Naive thymus-derived CD8-positive, alpha-beta T cell (primary cell): ENCODE measurements at places on chromosomes 3 and 15. TPM values are rescaled to one million over a fixed set of nuclear protein-coding genes. Genes with fewer than 3 reads are reported as not detected.
A peak's percentile ranks its signal among the peaks of the same experiment; 100 is the strongest.

The C3orf80 gene
- total RNA-seq, result not detected

The SPATA12 gene
- total RNA-seq, result not detected

DNA sequence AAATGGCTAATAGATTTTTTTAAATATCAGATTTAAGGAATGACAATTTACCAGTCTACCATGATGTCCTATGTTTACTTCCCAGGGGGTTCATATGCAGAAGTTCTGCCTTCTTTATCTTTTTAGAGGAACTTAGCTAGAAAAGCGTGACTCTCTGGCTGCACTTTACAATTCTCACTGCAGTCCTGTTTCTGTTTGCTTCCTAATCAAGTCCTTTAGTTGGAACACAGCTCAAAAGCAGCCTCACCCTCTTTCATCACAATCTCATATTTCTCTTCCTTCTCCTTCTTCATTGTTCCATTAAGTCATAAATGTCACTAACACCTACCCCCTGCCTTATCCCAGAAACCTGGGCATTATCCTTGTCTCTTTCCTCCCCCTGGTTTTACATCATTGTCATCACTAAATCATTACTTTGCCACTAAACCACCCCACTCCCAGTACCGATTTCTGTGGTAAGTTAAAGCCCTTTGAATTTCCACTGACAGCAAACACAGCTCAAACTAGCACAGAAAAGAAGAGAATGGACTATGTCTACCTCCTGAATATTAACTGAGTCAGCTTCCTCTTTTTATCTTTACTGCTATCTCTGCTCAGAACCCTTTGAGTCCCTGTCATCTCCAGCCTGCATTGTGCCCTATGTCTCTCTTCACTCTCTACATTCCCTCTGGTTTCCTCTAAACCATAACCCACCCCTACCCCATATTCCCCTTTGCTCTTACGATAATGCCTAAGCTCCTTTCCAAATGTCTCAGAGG is 13.8 kb upstream of the PPP4R2 start:
- H3K4me1 ChIP-seq, result no peaks in the 10 kb centered on the region
- peaks cover 13% of the 10 kb centered on the region for H3K36me3 ChIP-seq
- H3K4me3 ChIP-seq, result no peak overlapping the region
- peaks cover 10% of the 10 kb centered on the region for H3K27me3 ChIP-seq
- H3K27ac ChIP-seq, result no peak overlapping the region
- DNase-seq, result no peak

The GADL1 gene
- not detected for total RNA-seq

DNA sequence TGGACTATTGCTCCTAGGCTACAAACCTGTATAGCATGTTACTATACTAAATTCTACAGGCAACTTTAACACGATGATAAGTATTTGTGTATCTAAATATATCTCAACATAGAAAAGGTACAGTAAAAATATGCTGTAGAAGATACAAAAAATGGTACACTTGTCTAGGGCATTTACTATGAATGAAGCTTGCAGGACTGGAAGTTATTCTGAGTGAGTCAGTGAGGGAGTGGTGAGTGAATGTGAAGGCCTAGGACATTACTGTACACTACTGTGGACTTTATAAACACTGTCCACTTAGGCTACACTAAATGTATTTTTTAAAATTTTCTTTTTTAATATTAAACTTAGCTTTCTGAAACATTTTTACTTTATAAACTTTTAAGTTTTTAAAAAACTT is 140.5 kb upstream of the SGO1 start:
- DNase-seq, result no peak
- no peak overlapping the region for H3K4me3 ChIP-seq
- H3K36me3 ChIP-seq, result no peaks in the 10 kb centered on the region
- no peaks in the 10 kb centered on the region for H3K4me1 ChIP-seq
- H3K27ac ChIP-seq, result peak overlapping the region; percentile 2

- no peak for DNase-seq
- H3K27ac ChIP-seq, result peak overlapping the region; percentile 34
- no peaks in the 10 kb centered on the region for H3K36me3 ChIP-seq
- H3K4me1 ChIP-seq, result peaks cover 24% of the 10 kb centered on the region
- peak overlapping the region; percentile 87 for H3K4me3 ChIP-seq
These were observed 3.4 kb downstream of the DUOXA2 start for GRCh38 chr15:45117308-45118130.

DNA sequence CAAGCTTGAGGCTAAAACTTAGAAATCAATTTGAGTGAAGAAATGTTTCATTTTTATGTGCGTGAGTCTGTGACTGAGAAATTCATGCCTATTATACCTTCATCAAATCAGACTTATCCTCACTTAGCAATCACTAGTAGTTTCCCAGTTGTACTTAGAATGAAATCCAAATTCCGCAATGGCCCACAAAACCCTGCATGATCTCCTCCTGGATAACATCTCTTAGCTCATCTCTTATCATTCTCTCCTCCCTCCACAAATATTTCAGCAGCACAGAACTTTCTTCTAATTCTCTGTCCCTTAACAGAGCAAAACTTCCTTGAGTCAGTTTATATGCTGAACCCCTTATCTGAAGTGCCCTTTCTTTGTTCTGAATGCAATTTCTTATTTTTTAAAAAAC is 198.8 kb upstream of the TGFBR2 start:
- H3K27ac ChIP-seq, result no peak overlapping the region
- no peak for DNase-seq
- H3K27me3 ChIP-seq, result no peaks in the 10 kb centered on the region

The CPLX3 gene
- 0.39 TPM for total RNA-seq

The RLBP1 gene
- not detected for total RNA-seq

GRCh38 chr3:115800489-115801075 is 177.3 kb downstream of the GAP43 start:
- H3K36me3 ChIP-seq, result no peaks in the 10 kb centered on the region
- H3K4me3 ChIP-seq, result no peak overlapping the region
- H3K27me3 ChIP-seq, result peaks cover 23% of the 10 kb centered on the region
- H3K27ac ChIP-seq, result no peak overlapping the region

The CAND2 gene
- total RNA-seq, result 4.3 TPM

DNA sequence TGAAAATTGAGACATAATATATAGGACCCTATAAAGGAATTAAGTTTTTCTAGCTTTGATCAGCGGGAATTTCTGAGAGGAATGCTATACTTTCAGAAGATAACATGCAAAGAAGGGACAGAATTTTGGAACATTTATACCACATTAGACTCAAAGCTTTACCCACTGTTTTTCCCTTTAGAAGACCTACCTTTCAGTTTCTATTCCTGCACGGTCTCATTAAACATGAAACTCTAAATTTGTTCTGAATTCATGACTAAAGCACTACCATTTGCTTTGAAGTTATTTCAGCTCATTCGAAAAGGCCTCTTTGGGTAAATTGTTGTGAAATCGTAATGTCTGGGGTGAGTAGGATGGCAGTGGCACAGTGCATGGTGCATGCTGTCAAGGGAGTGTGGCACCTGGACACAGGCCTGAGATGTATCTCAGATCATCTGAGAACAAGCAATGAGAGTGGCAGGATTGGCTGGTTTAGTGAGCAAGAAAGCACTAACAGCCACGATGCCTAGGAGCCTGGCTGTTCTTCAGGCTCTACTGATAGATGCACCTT is 42.5 kb downstream of the CHCHD4 start:
- H3K27me3 ChIP-seq, result peaks cover 6% of the 10 kb centered on the region
- H3K27ac ChIP-seq, result no peak overlapping the region
- peaks cover 15% of the 10 kb centered on the region for H3K36me3 ChIP-seq

DNA sequence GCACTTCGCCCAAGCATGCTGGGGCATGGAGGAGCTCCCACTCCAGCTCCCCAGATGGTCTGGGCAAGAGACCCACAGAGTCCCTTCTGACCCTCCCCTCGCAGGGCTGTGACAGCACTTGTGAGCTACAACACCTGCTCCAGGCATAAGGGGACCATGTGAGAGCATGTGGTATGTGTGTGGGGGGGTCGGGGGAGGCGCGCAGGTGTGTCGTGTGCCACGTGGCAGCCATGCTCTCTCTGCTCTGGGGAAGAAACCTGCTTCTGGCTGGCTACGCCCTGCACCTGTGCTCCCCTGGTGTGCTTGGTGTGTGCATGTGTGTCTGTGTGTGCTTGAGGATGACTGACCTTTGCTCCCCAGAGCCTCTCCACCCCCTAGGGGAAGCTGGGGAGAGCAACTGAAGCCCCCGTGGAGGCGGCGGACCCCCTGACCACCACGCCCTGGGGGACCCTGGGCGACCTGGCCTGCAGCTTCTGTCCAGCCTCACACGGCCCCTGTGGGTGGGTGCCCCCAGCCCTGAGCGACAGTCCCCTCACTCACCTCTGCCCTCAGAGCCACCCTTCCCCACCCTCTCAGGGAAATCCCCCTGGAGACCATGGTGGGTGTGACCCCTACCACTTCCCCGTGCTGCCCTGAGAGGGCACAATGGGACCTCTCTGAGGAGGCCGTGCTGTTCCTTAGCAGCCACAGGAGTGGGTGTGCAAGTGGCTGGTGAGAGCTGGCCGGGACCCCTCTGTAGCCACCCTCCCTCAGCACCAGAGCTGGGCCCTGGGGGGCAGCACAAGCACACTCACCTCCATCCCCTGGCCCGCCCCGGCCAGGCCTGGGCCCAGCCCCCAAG is 16.6 kb upstream of the SEC13 start:
- H3K4me1 ChIP-seq, result peaks cover 11% of the 10 kb centered on the region
- H3K27me3 ChIP-seq, result no peaks in the 10 kb centered on the region
- H3K4me3 ChIP-seq, result no peak overlapping the region
- DNase-seq, result no peak

GRCh38 chr3:19931180-19931692 is 2.8 kb downstream of the EFHB start:
- peaks cover 13% of the 10 kb centered on the region for H3K27me3 ChIP-seq
- H3K36me3 ChIP-seq, result no peaks in the 10 kb centered on the region
- H3K4me3 ChIP-seq, result no peak overlapping the region
- DNase-seq, result no peak

DNA sequence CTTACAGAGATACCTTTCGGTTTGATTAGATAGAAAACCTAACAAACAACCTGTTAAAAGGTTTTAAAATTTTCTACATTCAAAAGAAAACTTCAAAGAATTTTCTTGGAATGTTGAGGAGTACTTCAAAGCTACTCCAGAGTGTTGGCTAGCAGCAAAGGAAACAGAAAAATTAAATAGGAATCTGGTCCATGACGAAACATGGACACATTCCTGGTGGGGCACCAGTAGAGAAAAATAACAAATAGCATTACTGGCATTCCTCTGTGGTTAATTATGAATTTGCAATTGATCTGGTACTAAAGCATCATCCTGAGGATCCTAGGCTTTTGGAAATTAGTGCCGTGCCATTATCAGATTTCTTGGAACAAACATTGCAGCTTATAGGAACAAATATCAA is 59.5 kb upstream of the DPPA4 start:
- H3K4me1 ChIP-seq, result no peaks in the 10 kb centered on the region
- no peak for DNase-seq
- H3K27me3 ChIP-seq, result no peaks in the 10 kb centered on the region
- H3K27ac ChIP-seq, result no peak overlapping the region
- H3K36me3 ChIP-seq, result no peaks in the 10 kb centered on the region

DNA sequence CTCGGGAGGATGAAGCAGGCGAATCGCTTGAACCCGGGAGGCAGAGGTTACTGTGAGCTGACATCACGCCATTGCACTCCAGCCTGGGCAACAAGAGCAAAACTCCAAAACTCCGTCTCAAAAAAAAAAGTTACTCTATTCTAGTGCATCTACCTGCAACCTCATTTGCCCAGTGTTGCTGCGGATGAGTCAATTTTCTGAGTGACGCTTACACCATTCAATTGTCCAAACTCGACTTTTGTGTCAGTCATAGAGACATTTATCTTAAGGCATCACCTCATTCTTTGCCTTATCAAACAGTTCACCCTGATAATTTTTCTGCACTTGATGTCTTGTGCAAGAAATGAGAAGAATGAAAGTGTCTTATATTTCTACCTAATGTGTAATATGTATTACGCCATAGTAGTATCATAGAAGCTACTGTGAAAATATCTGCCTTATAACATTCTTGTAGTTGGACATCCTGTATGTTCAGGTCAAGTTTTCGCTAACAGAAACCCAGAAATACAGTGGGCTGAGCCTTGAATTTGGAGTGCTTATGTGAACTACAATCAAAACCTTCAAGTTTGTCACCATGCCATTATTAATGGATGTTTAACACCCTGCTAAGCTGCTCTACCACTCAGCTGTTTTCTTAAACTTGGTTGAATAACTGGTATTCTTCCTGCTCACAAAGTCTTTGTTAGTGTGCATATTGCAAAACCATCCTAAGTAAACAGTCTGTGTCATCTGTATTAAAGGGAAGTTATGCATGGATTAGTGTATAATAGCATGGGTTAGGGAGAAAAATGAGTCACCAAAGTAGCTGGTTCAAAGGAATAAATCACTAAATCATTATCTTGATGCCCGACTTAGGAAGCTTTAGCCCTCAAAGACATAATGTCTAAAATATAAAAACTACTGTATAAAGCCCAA is 531.0 kb upstream of the NR2F2 start:
- DNase-seq, result no peak
- no peaks in the 10 kb centered on the region for H3K27me3 ChIP-seq
- H3K4me1 ChIP-seq, result no peaks in the 10 kb centered on the region
- H3K27ac ChIP-seq, result no peak overlapping the region
- H3K36me3 ChIP-seq, result no peaks in the 10 kb centered on the region
- H3K4me3 ChIP-seq, result no peak overlapping the region

DNA sequence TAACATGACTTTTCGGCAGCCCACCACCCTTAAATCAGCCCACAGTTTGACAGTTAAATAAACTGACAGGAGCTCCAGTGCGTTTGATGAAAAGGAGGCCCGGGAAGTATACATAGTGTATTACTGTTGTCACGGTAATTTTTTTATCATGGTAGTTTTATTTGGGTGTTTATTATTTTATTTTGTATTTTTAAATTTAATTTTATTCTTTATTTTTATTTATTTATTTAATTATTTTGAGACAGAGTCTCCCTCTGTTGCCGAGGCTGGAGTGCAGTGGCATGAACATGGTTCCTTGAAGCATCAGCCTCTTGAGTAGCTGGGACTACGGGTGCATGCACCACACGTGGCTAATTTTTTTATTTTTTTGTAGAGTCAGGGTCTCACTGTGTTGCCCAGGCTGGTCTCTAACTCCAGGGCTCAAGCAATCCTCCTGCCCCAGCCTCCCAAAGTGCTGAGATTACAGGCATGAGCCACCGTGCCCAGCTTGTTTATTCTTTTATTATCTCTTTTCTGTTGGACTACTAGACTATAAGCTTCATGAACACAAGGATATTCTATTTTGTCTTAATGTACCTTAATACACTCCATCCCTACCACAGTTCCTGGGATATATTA is 65.3 kb downstream of the LRCH3 start:
- H3K36me3 ChIP-seq, result peaks cover 23% of the 10 kb centered on the region
- H3K4me1 ChIP-seq, result no peaks in the 10 kb centered on the region
- no peak overlapping the region for H3K4me3 ChIP-seq
- DNase-seq, result no peak
- H3K27ac ChIP-seq, result no peak overlapping the region
- no peaks in the 10 kb centered on the region for H3K27me3 ChIP-seq

The GCNT3 gene
- not detected for total RNA-seq
